ENCODE measurements at places on chromosomes 2 and 18.

DNA sequence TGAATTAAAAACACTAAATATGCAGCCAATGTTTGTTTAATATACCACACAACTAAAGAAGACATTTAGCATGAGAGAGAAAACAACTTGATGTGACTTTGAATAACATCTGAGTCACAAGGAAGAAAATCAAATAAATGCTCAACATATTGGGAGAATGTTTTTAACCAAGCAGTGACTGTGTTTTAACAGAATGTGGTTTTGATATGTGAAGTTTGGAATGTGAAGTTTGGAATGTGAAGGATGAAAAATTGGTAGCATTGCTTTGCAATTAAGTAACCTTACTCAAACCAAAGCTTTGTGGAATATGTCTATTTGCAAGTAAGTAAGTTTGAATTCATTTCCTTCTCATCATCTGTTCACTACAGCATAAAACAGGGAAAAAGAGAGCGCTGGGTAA, 128.2 kb upstream of the DNAJC10 start:
- DNase-seq: no peak

GRCh38 chr2:225820826-225821225, 421.3 kb downstream of the NYAP2 start:
- no peak for DNase-seq

- peak; percentile 5 for DNase-seq
Observed at GRCh38 chr18:32289483-32290075, 99.7 kb downstream of the MEP1B start.

- no peak for DNase-seq
Observed at GRCh38 chr2:237229905-237230304, 144.2 kb downstream of the COPS8 start.

GRCh38 chr2:121596221-121597080, 52.8 kb downstream of the CLASP1 start:
- DNase-seq: no peak

DNA sequence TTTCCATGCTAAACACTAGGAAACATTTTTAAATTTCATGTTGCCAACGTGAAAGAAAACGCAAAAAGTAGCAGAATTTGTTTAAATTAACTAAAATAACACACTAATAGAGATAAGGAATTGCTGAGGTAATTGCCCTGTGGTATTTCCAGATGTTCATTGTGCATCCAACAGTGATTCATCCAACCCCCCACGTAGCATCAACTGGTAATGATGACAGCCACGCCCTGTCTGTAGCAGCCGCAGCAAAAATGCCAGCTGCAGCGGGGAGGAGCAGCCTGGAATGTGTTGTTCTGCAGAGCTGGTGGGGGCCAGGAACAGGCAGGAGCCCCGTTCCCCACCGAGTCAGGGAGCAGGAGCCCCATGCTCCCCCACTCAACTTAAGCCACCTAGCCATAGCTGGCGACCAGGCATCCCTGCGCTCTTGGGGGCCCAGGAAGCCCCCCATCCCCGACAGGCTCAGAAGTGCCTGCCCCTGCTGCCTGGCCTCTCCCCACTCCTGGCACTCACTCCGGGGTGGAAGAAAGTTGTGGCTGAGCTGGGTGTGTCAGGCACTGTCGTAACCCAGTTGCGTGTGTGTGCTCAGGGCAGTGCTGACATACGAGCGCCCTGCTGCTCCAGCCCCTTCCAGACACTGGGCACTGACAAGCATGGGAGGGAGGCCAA, 695.1 kb upstream of the ACVR2A start:
- DNase-seq: no peak

GRCh38 chr2:227205701-227206100, 41.3 kb downstream of the COL4A3 start:
- DNase-seq: no peak

DNA sequence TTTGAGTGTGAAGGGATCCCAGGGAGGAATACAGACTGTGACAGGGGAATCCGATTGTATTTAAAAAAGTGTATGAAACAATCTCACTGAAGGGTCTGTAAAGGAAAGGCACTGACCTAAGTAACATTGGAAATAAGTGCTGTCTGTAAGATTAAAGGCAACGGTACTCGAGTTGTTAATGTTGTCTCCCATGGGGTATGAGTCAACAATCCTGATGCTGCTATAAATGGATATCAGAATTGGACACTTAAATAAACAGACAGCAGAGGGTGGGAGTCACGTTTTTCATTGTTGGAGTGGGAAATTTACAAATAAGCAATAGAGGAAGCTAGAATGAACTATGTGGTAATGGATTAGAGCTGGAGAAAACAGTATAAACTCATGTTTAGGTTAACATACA, 452.4 kb upstream of the RGPD4 start:
- no peak for DNase-seq

DNA sequence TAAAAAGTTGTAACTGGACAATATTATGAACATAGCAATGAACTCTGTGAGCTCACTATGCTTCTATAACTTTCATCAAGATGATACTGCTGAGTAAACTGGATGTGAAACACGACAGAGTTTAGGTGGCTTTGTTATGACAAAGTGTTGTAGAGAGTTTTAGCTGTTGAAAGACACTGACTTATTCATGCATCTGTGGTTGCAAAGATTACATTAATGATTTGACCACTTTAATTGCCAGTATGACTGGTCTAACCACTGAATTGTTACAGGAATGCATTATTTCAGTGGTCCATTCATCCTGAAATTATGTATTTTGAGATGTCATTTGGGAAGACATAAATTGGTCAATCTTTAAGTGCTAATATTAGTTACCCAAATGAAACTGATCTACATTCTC, 117.9 kb downstream of the SPHKAP start:
- no peak for DNase-seq

DNA sequence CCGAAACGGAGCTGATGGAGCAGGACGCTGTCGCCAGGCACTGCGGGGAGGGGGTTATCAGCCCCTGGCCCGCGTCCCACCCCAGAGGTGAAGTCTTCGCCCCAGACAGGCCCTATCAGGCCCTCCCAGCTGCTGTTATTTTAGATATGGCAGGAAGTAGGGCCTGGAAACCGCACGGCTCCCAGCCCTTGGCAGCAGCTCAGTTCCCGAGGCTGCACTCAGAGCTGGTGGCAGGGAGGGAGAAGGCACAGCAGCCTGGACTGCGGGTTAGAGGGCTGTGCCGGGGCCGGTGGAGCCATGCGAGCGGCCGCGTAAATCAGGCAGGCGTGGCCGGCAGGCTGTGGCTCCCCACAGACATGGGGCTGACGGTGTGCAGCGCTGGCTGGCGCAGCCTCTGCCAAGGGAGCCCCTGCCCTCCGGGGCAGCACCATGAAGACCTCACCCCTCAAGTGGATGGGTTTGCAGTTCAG, 111.4 kb downstream of the NFATC1 start:
- DNase-seq: no peak

DNA sequence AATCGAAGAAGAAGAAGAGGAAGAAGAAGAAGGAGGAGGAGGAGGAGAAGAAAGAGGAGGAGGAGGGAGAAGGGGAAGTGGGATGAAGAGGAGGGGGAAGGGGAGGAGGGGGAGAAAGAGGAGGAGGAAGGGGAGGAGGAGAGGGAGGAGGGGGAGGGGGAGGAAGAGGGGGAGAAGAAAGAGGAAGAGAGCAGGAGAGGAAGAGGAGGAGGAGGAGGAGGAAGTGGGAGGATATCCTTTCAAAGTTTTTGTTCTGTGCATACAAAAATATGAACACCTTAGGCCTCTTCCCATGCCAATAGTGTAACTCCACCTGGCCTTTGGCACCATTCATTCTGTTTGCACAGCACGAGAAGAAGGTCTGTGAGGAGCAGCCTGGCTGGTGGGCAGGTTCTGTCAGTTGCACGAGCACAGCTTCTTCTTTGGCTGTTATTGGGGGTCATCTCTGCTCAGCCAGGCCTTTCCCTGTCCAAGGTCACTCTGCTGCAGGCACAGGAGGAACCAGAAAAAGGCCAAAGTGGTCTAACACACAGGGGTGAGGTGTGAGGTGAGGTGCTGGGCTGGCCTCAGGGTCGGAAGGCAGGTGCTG, 25.8 kb upstream of the PLB1 start:
- DNase-seq: no peak

DNA sequence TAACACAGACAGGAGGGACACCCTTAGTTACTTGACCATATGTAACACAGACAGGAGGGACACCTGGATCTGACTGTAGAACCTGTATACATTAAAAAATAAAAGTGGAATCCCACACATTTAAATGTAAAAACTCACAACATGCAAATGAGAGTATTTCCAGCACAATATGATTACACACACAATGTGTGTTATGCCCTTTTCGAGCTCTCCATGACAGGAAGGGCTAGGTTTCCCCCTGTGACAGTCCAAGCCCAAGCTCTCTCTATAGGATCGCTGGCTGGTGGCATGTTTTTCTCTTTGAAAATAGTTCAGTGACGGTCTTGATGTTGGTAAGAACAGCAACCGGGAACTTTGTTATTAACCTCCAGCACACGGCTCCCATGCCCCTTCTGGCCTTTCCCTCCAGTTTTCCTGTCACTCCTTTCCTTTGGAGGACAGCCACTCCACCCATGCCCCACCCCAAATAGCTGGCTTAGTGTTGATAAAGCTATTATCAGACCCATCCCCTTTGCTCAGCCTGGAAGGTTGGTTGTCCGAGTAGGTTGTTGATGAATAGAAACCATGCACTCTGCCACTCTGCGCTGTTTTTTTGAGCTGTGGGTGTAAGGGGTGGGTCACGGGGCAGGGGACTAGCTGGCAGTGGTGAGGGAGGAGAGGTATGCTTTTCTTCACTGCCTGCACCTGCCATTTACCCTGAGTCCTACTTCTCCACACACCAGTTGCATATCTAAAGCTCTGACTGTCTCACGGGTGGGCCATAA, 2.7 kb downstream of the RASGRP3 start:
- DNase-seq: no peak
